ENCODE measurements at places on chromosomes 4 and X.

DNA sequence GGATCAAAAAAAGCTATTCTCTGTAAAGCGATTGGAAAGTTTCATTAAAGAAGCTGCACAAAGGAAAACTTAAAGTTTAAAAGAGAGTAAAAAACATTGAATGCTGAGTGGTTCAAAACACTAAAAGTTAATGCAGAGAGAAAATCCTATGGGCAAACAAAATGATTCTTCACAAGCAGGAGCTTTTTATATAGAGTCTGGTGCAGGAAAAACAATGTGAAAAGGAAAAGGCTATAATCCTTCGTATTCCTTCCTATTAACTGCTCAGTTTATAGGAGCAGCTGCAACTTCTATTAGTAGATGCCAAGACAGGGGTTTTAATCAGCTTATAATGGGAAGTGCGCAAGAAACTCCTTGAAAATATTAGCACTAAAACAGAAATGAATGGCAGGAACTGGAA lies 100.7 kb downstream of the PDGFC start:
- DNase-seq, result no peak

DNA sequence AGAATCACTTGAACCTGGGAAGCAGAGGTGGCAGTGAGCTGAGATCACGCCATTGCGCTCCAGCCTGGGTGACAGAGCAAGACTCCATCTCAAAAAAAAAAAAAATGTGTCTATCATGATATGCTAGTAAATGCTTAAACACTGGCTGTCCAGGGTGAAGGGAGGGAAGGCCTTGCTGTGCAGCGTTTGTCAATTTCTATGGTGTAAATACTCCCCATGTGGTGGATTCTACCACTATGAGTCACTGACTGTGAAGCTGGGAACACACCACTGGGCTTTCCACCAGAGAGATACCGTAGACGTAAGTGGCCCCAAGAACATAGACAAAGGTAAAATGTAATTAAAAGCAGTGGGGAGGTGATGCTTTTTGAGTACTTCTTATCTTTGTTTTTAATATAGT lies 51.3 kb upstream of the LEF1 start:
- DNase-seq, result no peak

DNA sequence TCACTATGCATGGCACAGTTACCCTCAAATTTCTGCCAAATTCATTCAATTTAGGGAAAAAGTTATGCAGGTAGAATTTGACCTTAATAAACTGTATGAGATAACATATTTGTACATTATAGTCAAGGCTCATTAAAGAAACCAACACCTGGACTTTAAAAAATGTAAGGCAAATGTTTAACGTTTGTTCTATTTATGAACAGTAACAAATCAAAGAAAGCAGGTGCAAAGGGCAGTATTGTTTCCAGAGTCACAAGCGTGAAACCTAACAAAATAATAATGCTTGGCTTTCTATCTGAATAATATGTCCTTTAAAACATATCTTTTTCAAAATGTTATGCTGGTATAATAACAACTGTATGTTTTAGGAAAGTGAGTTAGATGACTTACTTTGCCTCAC lies 41.2 kb downstream of the LIN54 start:
- DNase-seq, result no peak

- no peak for DNase-seq
These were observed 157.6 kb downstream of the ZNF518B start for GRCh38 chr4:10299601-10300000.

Data from stimulated activated CD4-positive, alpha-beta T cell treated with anti-CD3 and anti-CD28 coated beads, Interleukin-4, amount 100 ng/mL, for 24 hours (primary cell).